ENCODE measurements at places on chromosomes 16 and 17.

- no peak for DNase-seq
Measured at GRCh38 chr16:50539053-50539695, 9.0 kb upstream of the NKD1 start.

DNA sequence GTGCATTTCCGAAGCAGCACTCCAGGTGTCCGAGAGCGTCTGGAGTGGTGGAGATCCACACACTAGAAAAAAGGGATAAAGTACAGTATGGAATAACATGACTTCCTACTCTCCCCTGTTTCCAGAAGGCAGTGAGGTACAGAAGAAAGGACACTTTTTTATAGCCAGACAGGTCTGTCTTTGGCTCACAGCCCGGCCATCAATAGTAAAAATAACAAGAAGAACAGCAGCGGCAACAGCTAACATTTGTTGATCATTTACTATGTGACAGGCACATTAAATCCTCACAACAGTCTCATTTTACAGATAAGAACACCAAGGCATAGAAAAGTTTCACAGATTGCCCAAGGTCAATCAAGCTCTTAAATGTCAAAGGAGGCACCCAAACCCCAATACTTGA, 16.2 kb downstream of the DYNLRB2 start:
- no peak for DNase-seq

DNA sequence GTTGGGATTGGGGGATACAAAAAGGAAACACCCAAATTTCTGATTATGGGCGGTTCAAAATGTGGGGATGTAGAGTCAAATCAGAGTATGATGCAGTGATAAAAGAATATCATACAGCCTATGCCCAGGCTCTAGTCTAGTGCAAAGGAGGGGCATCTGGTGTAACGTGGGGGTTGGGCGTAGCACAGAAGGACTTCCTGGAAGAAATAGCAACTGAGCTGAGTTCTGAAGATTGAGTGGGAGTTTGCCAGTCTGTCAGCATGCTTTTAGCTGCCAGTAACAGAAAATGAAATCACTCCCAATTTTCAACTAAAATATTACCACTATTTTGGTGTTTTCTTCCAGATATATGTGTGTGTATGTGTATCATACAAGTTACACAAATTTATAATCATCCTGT, 196.9 kb downstream of the SPECC1 start:
- no peak for DNase-seq

DNA sequence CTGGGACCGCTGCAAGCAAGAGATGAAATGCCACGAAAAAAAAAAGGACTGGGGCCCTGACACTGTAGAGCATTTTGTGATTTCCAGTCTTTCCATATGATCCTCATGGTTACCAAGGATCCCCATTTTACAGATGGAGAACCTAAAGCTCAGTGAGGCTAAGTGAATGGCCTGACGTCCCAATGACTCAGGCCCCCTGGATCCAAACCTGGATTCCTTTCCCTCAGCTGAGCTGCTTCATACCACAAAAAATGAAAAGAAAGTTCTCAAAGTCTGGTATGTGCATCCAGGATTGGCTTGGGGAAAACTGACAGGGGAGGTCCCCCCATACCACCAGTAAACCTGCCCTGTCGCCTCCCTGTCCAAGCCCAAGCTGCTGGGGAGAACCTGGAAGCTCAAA, 80.5 kb downstream of the TEX14 start:
- DNase-seq = no peak

DNA sequence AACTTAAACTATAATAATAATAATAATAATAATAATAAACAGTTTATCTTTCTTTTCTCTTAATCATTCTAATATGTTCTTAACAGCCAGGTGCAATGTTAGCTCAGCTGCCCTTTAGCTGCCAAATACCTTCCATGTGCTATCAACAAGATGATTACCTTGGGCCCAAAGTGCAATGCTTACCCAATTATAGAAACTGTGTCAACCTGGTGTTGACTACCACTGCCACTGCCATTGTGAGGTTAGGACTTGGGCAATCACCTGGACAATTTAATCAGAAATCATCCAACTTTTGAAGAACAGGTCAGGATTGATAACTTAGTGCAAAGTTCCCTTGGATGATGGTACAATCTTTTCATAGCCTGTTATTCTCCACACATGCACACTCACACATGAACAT, 371.8 kb upstream of the SALL1 start:
- DNase-seq = no peak

- no peak for DNase-seq
Measured at GRCh38 chr17:50009282-50009681, 14.3 kb upstream of the DLX3 start.

DNA sequence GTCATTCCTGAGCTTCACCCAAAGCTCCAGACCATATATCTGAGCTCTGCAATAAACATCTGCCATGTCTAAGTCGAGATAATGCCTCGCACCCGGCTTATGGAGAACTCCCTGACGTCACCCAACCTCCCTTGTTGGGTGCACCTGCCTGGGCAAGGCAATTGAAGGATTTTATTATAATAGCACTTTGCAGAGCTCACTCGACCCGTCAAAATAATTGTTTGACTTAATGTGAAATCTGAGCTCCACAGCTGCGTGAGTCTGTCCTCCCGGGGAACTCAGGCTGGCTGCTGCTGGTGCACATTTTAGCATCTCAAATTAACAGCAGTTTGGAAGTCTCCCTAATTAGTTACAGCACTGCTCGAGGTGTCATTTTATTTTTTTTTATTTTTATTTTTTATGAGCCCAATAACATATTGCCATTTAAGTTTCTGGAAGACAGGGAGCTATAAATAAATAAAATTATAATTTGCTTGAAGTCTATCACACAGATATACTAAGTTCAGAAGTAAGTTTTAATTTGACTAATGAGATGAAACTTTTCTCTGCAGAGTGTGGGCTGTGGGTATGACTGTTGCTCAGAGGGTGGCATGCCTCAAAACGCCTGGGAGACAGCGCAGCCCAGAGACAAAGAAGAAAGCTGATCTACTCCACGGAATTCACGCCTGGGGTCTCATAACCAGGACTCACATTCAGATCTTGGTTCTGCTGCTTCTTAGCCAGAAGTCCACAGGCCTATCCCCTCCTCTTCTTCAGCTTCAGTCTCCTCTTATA, 401.4 kb upstream of the C16orf82 start:
- no peak for DNase-seq

GRCh38 chr17:50350733-50351132, 4.8 kb downstream of the XYLT2 start:
- no peak for DNase-seq

DNA sequence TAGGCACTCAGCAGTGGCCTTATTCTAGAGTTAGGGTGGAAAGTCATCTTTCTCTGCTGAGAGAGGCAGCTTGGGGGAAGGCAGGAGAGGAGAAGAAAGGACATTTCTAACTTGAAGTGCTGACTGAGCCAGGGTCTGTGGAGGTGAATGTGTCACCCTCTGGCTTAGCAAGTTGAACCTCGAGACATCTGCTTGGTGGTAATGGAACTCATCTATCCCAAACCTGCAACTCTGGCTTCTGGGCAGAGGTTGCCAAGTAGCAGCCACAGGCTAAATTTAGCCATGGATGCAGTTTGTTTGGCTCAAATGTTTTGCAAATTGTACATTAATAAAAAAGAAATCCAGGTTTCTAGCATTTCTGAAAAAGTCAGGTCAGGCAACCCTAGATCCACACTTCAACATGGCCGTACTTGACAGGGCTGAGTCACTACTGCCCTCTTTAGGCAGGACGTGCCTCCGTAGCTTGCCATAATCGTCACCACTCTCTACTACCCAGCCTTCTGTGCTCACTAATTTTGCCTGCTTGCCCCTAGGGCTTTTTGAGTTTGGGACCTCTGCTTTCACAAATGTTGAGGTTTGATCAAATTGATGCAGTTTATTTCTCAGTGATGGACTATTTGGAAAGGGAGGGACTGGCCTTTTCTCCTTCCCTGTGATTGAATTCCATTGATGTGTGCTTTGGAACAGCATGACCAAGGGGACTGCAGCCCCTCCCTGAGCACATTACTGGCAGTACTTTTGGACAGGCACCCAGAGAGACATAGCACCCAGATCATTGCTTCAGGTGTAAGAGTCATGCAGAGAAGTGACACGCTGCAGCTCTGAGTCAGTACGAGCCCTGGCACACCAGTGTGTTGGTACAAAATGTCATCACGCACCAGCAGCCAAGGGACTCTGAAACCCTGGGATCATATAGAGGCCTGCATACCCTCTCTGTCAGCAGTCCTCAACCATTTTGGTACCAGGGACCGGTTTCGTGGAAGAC, 5.2 kb downstream of the CDH13 start:
- DNase-seq = no peak

DNA sequence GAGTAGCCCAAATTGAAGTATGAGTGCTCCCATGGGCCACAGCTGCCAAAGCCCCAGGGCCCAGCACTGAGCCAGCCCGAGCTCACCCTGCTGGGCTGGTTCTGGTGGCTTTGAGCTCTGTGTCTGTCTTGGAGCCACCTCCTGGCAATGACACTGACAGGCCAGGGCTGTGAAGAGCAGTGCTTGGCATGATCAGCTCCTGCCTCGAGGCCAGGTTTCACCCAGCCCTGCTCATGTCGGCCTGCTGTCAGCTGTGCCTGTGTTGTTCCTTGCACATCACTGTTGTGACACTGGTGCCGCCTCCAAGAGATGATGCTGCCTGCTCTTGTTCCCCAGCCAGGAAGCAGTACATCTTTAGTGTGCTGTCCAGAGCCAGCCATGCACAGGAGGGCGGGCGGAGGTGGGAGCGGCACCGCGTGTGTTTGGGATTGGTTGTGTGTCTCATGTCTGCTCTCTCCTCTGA, 26.0 kb downstream of the PLD6 start:
- no peak for DNase-seq

GRCh38 chr17:74373838-74374606, 6.7 kb downstream of the GPR142 start:
- no peak for DNase-seq

DNA sequence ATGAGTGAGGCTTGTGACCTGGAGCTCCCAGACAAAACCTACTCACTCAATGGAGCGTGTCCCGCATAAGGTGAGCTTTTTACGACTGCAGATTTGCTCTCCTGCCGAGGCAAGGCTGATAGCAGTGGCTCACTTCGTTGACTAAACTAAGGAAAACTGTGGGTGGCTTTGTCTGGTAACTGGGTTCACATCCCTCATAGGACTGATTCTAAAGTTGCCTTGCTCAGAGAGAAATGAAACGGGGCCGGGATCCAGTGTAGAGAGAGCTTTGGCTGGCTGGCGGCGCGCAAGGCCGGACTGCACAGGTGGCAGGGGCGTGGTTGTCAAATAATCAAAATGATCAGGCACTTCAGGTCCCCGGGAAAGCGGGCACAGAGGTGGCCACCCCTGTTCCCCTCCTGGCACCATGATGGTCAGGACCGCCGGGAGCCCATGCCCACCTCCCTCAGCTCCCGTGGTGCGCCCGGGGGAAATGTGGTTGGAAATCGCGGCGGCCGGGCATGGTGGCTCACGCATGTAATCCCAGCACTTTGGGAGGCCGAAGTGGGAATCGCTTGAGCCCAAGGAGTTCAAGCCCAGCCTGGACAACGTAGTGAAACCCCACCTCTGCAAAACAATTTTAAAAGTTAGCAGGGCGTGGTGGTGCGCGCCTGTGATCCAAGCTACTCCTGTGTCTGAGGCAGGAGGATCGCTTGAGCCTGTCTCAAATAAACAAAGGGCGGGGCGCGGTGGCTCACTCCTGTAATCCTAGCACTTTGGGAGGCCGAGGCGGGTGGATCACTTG, 26.6 kb upstream of the OR1F1 start:
- DNase-seq = no peak

DNA sequence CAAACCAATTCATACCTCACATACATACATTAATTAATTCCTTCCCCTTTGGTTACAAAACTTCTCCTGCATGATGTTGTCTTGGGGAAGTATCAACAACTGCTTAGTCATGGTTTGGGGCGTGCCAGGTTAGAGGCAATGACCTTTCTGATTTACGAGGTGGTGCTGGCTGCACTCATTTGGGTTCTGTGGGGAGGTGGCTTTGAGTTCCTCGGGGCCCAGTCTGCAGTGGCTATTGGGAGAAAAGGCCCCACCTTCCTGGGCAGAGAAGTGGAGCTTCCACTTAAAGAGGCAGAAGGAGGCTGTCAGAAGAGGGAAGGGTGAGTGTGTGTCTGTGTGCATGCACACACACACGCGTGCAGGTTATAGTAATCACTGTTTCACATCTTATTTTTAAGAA, 10.2 kb upstream of the ETV4 start:
- no peak for DNase-seq

GRCh38 chr17:34615326-34615725, 35.9 kb downstream of the TMEM132E start:
- no peak for DNase-seq

DNA sequence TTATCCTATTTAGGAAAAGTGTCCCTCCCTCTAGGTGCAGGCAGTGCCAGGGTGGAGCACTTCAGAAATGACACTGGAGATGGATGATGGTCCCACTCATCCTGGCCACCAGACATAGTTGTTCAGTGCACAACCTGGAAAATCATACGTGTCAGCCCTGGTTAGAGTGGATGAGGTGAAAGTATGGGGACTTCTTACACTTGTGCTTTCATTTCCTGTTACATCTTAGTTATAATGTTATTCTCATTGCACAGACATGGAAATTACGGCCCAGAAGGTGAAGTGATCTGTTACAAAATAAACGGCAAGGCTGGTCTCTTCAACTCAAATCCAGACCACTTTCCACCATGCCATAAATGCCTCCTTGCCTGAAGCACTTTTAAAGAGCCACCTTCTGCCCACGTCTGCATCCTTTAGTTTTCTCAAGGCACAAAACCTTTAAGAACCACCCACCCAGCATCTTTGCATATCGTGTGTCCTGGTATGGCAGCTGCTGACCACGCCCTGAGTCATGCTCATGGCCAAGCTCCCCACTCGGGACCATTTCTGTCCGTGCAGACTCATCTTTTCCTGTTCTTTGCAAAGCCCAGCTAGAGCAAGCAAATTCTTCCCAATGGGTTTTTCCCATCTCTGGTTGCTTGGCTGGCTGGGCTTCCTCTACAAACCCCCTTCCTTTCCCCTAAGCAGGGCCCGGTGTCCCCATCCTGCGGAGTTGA, 22.4 kb downstream of the TBC1D3B start:
- no peak for DNase-seq

DNA sequence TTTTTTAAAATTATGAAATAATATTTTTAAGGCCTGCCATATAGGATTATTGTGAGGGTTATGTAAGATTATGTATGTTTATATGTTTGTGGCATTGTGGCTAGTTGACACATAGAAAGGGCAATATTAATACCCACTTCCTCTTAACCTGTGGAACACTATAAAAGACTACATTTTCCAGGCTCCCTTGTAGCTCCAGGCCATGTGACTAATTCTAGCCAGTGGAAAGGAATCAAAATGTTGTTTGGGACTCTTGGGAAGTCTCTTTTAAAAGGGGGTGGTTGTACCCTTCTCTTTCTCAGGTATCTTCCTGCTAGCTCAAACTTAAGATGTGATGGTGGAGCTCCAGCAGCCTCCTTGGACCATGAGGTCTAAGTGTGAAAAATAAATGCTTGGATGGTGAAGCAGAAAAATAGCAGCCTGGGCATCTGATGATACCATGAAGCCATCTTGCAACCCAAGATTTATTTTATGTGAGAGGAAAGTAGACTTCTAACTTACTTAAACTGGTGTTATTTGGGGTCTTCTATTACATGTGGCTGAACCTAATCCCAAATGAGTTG, 39.2 kb downstream of the TEKT5 start:
- DNase-seq = no peak

Data from muscle of arm (tissue), 14 donors.